ENCODE measurements at places on chromosomes 11 and 22.

DNA sequence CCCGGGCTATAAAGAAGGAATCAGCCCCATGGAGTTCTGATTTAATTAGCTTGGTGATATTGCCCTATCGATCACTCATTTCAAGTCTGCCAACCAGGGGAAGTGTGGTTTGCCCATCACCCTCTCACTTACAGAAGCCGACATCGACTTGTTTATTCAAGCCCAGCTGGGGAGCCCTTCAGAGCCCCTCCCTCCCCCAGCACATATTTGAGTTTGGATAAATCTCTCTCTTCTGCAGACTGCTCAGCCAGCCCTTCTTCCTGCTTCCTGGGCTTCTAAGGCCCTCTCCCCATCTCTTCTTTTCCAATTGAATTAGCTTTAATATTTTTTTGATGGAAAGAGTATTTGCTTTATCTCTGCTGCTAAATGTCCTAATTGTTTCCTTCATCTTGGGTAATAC lies 299.0 kb downstream of the MIAT start:
- no peak for DNase-seq

- DNase-seq = no peak
Observed at GRCh38 chr11:57867966-57868365, 106.4 kb downstream of the CTNND1 start.

DNA sequence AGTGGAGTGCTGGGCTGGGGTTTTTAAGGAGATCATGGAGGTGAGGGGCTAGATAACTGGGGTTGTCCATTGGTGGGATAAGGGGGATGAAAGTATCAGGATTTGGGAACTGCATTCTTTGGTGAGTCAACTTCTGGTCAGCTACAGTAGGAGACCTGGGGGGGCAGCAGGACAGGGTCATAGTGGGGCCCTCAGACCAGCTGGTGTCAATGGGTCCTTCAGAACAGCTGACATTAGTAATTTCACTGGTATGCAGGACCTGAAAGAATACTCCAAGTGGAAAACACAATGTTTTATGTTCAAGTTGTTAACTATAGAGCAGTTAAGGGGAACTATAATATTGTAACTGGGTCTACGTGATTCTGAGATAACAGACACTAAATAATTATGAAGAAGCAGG lies 2.8 kb upstream of the TTC12 start:
- no peak for DNase-seq

DNA sequence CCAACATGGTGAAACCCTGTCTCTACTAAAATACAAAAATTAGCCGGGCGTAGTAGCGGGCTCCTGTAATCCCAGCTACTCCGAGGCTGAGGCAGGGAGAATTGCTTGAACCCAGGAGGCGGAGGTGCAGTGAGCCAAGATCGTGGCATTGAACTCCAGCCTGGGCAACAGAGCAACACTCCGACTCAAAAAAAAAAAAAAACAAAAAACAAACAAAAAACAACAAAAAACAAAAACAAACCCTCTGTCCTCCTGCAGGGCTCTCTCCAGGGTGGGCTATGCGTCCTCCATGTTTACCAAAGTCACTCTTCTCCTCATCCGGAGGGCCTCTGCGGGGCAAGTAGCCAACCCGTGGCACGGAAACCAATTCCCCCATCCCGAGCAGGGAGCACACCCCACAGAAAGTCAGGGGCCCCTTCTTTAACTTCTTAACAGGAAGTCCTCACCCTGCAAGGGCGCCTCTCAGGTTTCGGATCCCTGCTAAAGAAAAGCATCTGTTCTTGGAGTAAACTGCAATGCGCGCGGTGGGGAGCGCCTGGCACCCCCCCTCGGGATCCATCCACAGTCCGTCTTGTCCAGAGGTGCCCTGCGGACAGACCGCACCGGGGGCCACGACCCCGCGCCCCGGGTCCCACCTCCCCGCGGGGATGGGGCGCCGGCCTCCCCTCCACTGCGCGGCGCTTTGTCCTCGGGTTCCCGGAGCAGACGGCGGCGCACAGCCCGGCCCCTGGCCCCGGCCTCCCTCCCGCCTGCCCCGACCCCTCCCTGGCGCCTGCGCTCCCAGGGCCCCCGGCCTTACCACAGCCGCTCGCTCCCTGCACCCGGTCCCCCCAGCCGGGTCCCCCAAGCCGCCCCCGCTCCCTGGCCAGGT lies 712 bp downstream of the CERK start:
- DNase-seq = peak; percentile 52

DNA sequence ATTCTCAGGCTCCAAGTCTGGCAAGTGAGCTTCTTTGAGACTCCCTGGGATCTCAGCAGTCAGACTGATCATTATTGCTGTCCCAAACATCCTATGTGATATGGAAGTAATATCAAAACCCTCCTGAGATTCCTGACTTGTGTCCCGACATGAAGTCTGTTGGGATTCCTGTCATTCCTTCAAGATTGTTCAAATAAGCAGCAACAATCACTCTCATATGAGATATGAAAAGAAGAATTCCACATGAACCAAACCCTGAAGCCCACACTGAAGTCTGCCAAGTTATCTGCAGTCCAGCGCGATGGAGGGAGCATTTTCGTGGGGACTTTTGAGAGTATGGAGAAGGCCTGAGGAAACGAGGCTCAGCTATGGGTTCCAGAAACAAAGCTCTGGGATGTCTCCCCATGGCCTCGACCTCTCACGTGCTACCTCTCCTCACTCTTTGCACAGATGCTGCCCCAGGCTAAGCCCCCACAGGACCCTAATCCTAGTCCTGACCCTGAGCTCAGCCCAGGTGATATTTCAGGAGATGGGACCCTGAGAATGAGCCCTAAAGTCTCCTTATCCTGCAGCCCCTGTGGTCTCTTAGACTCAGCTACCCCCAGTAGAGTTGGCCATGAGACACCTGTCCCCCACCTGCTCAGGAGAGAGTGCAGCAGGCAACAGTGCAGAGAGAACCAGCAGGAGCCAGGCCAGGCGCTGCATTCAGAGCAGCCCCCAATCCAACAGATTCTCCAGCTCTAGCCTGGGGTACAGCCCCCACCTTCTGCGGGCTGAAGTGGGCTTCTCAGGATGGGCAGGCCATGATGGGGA lies 100.2 kb downstream of the GGTLC2 start:
- DNase-seq = no peak

DNA sequence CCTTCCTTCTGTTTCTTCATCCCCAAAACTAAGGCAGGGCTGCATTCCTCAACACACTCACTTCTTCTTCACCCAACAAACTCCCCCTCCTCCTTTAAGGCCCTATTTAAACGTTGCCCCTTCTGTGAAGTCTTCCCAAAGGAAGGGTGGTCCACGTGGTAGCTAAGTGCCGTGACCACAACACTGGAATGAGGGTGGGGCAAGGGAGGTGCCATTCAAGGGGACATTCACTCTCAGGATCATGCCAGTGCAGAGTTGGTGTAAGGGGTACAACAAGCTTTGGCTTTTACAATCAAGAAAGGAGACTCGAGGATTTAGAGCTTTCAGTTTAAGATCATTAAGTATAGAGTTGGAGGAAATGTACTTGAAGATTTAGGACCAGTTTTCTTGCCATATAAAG lies 8.0 kb upstream of the MS4A10 start:
- DNase-seq = no peak

- DNase-seq = no peak
Observed at GRCh38 chr11:3782963-3783362, 14.4 kb downstream of the NUP98 start.

DNA sequence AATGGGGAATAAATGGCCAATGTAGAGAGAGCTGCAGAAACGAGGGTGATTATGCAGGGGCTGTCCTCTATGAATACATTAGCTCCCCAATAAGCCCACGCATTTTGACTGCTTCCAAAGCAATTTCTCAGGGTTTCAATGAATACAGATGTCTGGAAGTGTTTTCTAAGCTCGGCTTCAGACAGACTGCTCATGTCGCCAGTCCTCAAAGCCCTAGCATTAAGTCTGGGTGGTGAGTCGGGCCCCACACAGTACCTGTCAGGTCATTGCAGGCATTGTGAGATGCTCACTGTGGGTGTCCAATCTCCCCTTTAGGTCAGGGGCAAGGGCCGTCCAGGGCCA lies 17.9 kb upstream of the CSNK2A3 start:
- no peak for DNase-seq

GRCh38 chr11:95154514-95154913 lies 64.9 kb downstream of the ENDOD1 start:
- peak; percentile 55 for DNase-seq

- no peak for DNase-seq
Observed at GRCh38 chr22:44304354-44304753, 8.4 kb downstream of the SHISAL1 start.

GRCh38 chr11:126538071-126538470 lies 182.6 kb downstream of the ST3GAL4 start:
- no peak for DNase-seq

GRCh38 chr11:1086171-1087102 lies 11.8 kb downstream of the MUC2 start:
- DNase-seq = no peak

- DNase-seq = no peak
Observed at GRCh38 chr11:95563859-95564258, 225.7 kb downstream of the FAM76B start.

GRCh38 chr11:23021287-23021863 lies 161.1 kb upstream of the CCDC179 start:
- DNase-seq = no peak

DNA sequence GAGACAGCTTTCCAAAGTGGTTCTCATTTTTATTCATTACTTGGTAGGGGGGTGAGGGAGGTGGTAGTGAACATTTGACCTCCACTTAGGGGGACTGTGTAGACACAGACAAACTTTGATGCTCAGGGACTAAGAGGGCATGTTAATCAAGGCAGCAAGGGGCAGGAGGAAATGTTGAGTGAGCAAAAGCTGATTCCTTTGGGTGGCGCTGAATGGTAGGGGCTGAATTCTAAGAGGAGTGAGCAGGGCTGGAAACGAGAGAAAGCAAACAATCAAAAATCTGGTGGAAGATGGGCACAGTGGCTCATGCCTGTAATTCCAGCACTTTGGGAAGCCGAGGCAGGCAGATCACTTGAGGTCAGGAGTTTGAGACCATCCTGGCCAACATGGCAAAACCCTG lies 164.8 kb upstream of the BDNF start:
- DNase-seq = no peak
